Esophagus muscularis mucosa (tissue), 4 donors: ENCODE measurements at places on chromosomes 16 and 17. TPM values are rescaled to one million over a fixed set of nuclear protein-coding genes. Genes with fewer than 3 reads are reported as not detected.

The HYDIN gene
- 1.7 TPM for total RNA-seq

GRCh38 chr17:46159686-46160085, 33.5 kb downstream of the KANSL1 start:
- peak overlapping the region; percentile 83 for H3K27ac ChIP-seq
- H3K36me3 ChIP-seq: no peaks in the 10 kb centered on the region
- H3K27me3 ChIP-seq: no peaks in the 10 kb centered on the region
- H3K4me3 ChIP-seq: no peak overlapping the region

The TGFB1I1 gene
- total RNA-seq: 263 TPM

GRCh38 chr17:11561281-11561680, 37.0 kb upstream of the DNAH9 start:
- no peak overlapping the region for H3K4me3 ChIP-seq
- H3K36me3 ChIP-seq: no peaks in the 10 kb centered on the region
- no peak overlapping the region for H3K27ac ChIP-seq
- H3K27me3 ChIP-seq: peaks cover 5% of the 10 kb centered on the region
- peak; percentile 47 for DNase-seq

- DNase-seq: no peak
- H3K4me1 ChIP-seq: no peaks in the 10 kb centered on the region
- H3K27me3 ChIP-seq: no peaks in the 10 kb centered on the region
- H3K4me3 ChIP-seq: no peak overlapping the region
Measured at GRCh38 chr17:81359218-81359617, 36.0 kb upstream of the BAHCC1 start.

GRCh38 chr17:30554839-30555751, 77.9 kb downstream of the GOSR1 start:
- no peaks in the 10 kb centered on the region for H3K27me3 ChIP-seq
- DNase-seq: no peak
- H3K4me1 ChIP-seq: no peaks in the 10 kb centered on the region
- no peaks in the 10 kb centered on the region for H3K36me3 ChIP-seq

The CLEC18B gene
- 1.2 TPM for total RNA-seq

GRCh38 chr16:17026600-17027242, 444.0 kb downstream of the XYLT1 start:
- no peak for DNase-seq
- no peaks in the 10 kb centered on the region for H3K36me3 ChIP-seq
- H3K27me3 ChIP-seq: peaks cover 11% of the 10 kb centered on the region
- no peak overlapping the region for H3K4me3 ChIP-seq
- H3K27ac ChIP-seq: no peak overlapping the region

- H3K36me3 ChIP-seq: no peaks in the 10 kb centered on the region
- DNase-seq: no peak
- H3K27me3 ChIP-seq: peaks cover 42% of the 10 kb centered on the region
- no peak overlapping the region for H3K27ac ChIP-seq
- H3K4me1 ChIP-seq: no peaks in the 10 kb centered on the region
Measured at GRCh38 chr16:1076801-1077576, 4.4 kb downstream of the SSTR5 start.

- H3K36me3 ChIP-seq: no peaks in the 10 kb centered on the region
- H3K4me3 ChIP-seq: no peak overlapping the region
- no peak for DNase-seq
- no peaks in the 10 kb centered on the region for H3K27me3 ChIP-seq
Measured at GRCh38 chr16:80300876-80301275, 239.9 kb upstream of the DYNLRB2 start.

The ZNF423 gene
- total RNA-seq: 8.7 TPM

DNA sequence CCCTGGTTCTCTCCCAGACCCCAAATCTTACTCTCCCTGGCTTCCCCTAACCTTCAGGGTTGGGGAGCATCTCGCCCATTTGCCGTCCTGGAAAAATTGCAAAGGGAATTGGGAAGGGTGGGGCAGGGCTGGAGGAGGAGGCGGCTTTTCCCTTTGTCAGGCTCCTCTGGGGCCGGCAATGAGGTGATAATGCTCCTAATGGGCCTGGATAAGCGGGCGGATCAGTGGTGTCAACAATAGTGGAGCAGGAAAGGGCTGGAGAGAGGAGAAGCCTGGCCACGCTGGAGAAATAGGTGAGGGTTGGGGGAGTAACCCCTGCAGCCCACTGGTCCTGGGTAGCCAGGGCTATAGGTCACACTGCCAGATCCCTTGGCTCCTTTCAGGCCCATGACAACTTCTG, 12.3 kb downstream of the SCN4A start:
- no peak overlapping the region for H3K4me3 ChIP-seq
- DNase-seq: no peak
- H3K4me1 ChIP-seq: peaks cover 35% of the 10 kb centered on the region
- H3K36me3 ChIP-seq: no peaks in the 10 kb centered on the region

The ARL5C gene
- not detected for total RNA-seq

The CDRT15 gene
- total RNA-seq: not detected

GRCh38 chr16:50671644-50672260, 9.4 kb downstream of the SNX20 start:
- H3K4me1 ChIP-seq: peaks cover 5% of the 10 kb centered on the region
- H3K27ac ChIP-seq: no peak overlapping the region
- peaks cover 9% of the 10 kb centered on the region for H3K27me3 ChIP-seq
- no peak overlapping the region for H3K4me3 ChIP-seq

The CRYBA1 gene
- not detected for total RNA-seq

The CCDC182 gene
- total RNA-seq: not detected

The UBALD2 gene
- total RNA-seq: 16.2 TPM

The FOXC2 gene
- 1.3 TPM for total RNA-seq
